Posterior vena cava (tissue), 2 donors: ENCODE measurements at places on chromosomes 11 and 22. TPM values are rescaled to one million over a fixed set of nuclear protein-coding genes. Genes with fewer than 3 reads are reported as not detected.

- DNase-seq = no peak
These were observed 12.8 kb upstream of the ST14 start for GRCh38 chr11:130146796-130147195.

GRCh38 chr11:110287537-110287936 lies 8.9 kb downstream of the RDX start:
- no peak for DNase-seq

GRCh38 chr11:125941619-125942611 lies 3.9 kb upstream of the VSIG10L2 start:
- DNase-seq = no peak

DNA sequence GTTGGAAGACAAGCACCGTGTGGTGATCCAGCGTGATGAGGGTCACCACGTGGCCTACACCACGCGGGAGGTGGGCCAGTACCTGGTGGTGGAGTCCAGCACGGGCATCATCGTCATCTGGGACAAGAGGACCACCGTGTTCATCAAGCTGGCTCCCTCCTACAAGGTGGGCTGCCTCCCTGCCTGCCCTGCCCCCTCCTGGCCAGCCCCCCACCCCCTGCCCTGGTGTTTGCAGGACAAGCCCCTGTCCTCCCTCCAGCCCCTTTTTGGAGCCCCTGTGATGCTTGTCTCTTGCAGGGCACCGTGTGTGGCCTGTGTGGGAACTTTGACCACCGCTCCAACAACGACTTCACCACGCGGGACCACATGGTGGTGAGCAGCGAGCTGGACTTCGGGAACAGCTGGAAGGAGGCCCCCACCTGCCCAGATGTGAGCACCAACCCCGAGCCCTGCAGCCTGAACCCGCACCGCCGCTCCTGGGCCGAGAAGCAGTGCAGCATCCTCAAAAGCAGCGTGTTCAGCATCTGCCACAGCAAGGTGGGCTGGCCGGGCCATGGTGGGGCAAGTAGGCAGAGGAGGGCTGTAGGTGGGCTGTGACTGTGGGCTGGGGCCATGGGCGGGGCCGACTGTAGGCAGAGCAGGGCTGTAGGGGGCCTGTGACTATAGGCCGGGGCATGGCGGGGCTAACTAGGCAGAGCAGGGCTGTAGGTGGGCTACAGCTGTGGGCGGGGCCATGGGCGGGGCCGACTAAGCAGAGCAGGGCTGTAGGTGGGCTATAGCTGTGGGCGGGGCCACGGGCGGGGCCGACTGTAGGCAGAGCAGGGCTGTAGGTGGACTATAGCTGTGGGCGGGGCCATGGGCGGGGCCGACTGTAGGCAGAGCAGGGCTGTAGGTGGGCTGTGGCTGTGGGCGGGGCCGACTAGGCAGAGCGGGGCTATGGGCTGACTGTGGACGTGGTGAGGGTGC lies 13.6 kb downstream of the MUC2 start:
- peak; percentile 83 for DNase-seq

GRCh38 chr11:11028017-11028692 lies 170.3 kb upstream of the ZBED5 start:
- peak; percentile 86 for DNase-seq

- no peak for DNase-seq
These were observed 539 bp downstream of the SDHD start for GRCh38 chr11:112087212-112087611.

DNA sequence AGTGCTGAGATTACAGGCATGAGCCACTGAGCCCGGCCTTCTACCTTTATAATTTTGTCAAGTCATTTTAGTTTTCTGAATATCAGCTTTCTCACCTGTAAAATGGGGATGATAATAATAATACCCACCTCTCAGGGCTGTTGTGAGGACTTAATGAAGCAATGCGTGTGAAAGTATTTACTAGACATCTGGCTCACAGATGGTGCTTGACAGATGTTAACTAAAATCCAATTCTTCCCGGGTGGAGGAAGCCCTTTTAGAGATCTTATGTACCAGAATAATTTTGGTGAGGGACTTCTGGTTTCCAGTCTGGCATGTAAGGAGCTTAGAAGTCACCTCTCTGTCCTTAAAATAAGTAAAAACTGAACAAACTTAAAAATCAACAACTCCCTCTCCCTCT lies 43.7 kb upstream of the NUP160 start:
- DNase-seq = no peak

GRCh38 chr11:88617226-88617625 lies 279.7 kb upstream of the CTSC start:
- no peak for DNase-seq

DNA sequence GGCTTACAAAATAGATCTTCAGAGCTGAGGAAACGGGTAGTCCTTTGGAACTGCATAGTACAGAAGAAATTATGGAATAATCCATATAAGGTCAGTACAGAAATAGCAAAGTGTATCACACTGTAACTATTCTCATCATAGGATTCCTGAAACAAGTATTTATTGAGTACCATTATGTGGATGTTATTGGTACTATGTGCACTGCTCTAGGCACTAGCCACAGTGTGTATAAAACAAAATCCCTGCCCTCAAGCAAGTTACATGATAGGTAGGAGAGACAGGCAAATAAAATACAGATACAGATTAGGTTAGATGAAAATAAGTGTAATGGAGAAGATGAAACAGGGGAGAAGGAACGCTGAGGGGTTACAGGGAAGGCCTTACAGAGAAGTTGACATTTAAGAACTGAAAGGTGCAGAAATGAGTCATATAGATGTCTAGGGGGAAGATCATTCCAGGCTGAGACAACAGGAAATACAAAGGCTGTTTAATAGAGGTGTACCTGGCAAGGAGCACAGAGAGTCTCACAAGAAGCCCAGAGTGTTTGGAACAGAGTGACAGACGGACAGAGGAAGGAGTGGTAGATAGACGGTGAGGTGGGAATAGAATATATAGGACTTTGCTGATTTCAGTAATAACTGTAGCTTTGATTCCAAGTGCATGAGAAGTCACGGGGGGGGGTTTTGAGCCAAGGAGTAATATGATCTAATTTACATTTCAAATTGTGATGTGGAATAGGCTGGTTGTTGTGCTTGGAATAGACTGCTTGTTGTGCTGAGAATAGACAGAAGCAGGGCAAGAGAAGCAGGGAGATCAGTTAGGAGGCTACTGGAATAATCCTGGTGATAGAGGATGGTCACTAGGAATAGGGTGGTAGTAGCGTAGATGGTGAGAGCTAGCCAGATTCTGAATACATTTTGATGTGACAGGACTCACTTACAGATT lies 13.7 kb downstream of the RNF141 start:
- no peak for DNase-seq

DNA sequence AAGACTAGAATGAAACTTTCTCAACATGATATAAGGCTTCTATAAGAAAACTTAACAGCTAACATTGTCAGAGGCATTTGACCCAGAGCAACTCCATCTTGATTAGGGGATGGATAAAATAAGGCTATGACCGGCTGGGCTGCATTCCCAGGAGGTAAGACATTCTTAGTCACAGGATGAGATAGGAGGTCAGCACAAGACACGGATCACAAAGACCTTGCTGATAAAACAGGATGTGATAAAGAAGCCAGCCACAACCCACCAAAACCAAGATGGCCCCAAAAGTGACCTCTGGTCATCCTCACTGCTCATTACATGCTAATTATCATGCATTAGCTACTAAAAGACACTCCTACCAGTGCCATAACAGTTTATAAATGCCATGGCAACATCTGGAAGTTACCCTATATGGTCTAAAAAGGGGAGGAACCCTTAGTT lies 135.2 kb downstream of the TTC28 start:
- DNase-seq = no peak

CLCF1 gene
- total RNA-seq = 10.0 TPM

DNA sequence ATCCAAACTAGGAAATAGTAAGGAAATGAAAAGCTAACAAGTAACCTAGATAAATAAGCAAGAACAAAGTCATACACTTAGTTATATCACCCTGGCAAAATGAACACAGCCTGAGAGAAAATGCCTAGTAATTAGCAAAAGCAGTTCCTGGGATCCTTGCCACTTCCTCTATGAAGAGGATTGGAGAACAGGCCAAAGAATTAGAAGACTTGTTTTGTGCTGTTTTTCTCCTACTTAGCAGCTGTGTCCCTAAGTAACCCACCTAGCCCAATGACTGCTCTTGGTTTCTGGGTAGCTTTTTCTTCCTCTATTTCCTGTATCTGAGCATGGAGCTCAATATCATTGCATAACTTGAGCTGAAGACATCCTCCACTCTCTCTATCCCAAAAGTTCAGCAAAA lies 713.9 kb downstream of the ETS1 start:
- DNase-seq = no peak

DNA sequence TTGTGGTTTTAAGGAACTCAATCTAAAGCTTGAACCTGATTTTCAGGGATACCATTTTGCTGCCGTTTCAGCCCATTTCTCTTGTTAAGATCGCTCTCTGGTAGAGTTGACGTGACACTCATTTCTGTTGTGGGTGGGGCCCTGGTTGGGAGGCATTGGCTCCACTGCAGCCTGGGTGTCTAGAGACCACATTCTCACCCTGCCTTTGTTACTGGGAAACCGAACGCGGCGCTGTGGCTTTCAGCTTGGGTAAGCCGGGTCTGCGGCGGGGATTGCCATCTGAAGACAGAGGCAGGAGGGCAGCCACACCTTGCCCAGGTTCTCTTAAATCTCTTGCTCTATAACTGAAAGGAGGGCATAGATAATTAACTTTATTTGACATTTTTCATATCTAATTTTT lies 3.2 kb downstream of the EHF start:
- DNase-seq = no peak

CALCA gene
- total RNA-seq = not detected
